Stimulated activated CD8-positive, alpha-beta memory T cell treated with anti-CD3 and anti-CD28 coated beads, Interleukin-15, amount 100 ng/mL, for 1 hour (primary cell): ENCODE measurements at places on chromosomes 3 and 15.

DNA sequence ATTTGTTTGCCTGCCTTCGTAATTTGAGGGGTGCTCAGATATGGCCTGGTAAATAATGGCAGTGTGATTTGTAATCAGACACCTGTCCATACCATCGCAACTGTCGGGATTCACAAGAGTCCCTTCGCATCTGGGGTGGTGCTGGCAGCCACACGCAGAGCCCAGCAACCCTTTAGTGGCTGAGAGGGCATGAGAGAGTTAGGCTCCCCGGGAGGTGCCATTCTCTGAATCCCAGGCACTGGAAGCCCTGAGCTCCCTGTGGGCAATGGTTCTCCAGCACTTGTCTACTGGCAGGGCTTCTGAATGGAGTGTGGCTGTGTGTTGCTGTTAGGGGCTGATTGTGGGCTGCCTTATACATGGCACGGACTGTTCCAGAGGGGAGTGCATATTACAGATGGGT, 230.1 kb downstream of the EBLN2 start:
- no peak for DNase-seq

- DNase-seq = no peak
Measured at GRCh38 chr15:64386291-64386690, 1.3 kb upstream of the TRIP4 start.

DNA sequence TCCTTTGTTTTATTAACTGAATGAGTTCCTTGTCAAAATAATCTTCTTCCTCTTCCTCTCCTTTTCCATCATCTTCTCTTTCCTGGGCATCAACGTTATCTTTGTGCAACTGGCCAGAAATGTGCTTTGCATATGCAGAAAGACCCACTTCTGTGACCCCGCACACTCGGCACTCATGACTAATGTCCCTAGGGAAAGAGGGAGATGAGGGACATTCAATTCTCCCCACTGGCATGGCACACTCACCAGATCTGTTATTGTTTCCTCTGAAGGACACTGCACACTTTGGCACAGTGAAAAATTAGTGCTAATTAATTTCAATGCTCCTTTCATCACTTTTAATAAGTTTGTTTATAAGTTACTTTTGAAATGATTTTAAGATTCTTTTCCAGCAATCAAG, 34.0 kb downstream of the ZNF106 start:
- DNase-seq = no peak

DNA sequence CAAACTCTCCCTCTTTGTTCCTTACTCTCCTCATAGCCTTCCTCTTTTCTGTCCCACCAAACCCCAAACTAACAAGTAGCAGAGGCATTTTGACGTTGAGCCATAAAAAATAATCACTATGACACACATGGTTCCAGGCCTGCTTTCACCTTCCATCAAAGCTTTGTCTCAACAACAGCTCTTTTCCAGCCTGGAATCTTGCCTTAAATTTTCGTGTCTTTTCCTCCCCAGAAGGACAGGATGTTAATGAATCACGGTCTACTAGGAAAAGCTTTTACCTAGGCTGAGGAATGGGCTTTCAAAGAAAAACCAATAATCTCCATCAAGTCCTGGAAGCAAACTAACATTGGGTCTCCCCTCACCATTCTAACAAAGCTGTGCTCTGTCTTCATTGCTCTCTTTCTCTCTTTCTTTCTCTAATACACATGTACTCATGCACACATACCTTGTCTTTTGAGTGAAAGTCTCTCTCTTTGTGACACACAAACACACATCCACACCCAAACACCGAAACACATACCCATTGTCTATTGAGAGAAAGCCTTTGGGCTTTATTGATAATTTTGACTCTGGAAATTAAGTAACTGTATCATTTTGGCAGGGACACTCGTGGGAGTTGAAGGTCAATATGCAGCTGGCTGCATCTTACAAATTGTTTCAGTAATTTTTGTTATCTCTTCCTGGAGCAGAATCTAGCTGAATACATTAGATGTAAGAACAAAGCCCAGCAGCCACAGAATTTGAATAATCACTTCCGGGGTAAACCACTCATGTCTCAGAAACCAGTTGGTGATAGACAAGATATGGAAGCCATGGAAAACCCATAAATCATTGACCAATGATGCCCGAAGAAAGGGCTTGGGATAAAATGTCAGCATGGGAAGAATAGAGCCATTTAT, 107.4 kb upstream of the SLC4A7 start:
- DNase-seq = no peak

GRCh38 chr3:105246536-105246935, 120.2 kb upstream of the ALCAM start:
- DNase-seq = no peak

DNA sequence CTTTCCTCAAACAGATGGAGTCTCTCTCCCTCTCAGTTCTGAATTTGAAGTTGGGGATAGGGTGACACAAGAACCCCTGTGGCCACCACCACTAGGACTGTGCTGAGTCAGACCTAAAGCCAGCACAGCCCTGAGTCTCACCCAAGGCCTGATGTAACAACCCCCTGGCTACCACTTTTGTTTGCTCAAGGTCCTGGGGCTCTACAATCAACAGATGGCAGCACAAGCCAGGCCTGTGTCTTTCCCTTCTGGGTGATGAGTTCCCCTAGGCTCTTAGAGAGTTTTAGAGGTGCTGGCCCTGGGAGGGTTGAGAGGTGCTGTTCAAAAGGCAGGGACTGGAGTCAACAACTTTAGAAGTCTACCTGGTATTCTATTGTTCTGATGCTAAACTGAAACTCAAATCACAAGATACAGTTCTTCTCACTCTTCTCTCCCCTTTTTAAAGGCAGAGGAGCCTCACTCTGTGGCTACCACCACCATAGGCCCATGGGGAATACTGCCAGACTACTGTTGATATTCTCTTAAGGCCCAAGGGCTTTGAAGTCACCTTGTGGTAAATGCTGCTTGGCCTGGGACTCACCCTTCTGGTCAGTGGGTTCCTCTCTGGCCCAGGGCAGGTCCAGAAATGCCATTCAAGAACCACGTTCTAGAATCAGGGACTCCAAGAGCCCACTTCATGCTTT, 6.5 kb downstream of the OR5K4 start:
- no peak for DNase-seq
